ENCODE measurements at places on chromosomes 12 and 14.

DNA sequence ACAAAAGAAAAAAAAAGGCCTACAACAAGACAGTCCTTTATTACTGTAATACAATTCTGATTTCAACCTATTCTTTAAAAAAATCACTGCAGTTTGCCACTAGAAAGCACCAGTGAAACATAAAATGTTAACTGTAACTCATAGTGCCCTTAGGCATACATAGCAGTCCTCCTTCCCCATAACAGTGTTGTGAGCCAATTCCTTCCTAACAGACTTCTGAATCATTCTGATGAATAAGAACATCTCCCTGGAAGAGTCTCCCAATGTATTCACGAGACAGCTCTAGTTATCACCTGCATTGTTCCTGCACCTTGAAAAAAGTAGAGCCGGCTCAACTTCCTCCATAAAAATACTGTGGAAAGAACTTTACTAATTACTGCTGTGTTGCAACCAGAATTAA, 213.6 kb upstream of the FSCB start:
- DNase-seq = no peak

GRCh38 chr12:80419644-80420043, 24.4 kb upstream of the PTPRQ start:
- DNase-seq = no peak

- no peak for DNase-seq
Measured at GRCh38 chr12:91422127-91422526, 239.5 kb upstream of the DCN start.

GRCh38 chr12:26799741-26800140, 33.3 kb downstream of the ITPR2 start:
- DNase-seq = no peak

DNA sequence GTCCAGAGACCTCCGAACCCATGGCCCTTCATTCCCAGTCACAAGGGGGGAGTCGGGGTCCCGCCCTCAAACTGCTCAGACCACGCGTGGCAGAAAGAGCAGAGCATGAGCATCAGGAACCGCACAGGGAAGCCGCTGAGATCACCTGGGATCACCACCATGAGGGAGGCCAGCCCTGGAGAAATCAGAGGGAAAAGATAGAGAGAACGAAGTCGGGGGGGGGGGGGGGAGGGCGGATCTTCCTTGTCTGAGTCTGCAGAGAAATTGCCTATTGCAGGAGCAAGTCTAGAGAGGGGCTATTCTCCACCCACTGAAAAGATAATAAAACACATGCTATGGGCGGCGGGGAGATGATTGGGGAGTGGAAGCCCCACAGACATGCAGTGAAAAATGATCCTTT, 884 bp upstream of the TMEM132C start:
- DNase-seq = no peak

GRCh38 chr12:104374806-104375205, 71.3 kb downstream of the EID3 start:
- no peak for DNase-seq

DNA sequence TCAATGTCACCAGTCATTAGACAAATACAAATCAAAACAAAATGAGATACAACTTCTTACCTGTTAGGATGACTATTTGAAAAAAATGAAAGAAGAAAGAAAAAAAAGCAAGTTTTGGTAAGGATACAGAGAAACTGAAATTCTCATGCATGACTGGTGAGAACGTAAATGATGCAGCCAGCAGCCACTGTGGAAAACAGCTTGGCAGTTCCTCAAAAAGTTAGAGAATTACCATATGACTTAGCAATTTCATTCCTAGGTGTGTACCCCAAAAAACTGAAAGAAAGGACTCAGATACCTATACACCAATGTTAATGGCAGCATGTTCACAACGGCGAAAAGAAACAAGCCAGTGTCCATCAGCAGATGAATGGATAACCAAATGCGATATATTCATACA, 26.6 kb downstream of the NINJ2 start:
- DNase-seq = no peak

DNA sequence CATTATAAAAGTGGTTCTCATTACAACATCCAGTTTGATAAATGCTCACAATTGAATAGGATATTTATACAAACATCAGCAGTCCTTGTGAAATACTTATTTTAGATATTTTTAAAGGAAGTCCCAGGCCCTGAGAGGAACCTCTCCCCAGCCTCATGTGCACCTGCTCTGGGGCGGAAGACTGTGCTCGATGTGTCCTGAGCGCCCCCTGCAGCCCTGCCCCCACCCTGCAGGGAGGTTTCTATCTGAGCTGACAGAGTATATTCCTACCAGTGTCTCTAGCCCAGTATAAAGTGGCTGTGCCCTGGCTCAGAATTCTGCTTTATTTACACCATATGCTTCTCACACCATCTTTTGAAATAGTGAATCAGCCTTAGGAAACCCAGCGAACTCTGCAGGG, 1349.1 kb downstream of the TMEM121 start:
- no peak for DNase-seq

DNA sequence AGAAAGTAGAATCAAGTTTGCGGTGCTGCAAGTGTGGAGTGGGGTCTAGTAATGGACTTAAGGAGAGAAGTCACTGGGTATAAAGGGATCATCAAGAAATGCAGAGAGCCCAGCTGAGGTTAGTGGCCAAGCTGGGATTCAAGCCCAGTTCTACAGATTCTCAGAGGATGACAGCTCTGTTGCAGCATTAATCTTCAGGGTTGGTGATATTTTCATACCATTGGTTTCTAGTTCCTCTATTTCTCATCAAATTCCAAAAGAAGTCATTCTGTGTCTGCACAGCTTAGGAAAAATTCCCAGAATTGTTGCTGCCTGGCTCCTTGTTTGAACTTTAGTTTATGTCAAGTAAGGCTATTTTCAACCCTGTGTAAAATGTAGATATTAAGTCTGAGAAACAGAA, 169.5 kb upstream of the NTF3 start:
- no peak for DNase-seq

- DNase-seq = no peak
Measured at GRCh38 chr14:32426586-32427388, 97.7 kb downstream of the AKAP6 start.

DNA sequence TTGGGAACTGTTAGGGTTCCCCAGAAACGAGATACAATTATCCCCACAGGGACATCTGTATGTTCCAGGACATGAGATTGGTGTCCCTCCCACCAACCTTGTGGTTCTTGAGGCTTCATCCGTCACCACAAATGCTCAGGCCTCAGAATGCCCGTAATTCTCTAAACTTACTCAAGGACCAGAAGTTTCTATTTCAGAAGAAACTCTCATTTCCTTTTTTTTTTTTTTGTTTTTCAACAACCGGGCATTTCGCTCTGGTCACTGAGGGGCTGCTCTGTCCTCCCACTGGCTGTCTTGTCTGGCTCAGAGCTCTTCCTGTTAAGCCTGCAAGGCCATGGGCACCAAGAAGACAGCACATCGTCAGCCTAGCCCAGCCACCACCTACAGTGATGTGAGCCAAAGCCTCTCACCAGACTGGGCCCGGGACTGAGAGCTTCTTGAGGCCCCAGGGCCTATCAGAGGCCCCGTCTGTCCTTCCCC, 36.2 kb downstream of the VDR start:
- DNase-seq = no peak

GRCh38 chr12:32702946-32703345, 23.8 kb downstream of the DNM1L start:
- no peak for DNase-seq

- DNase-seq = no peak
Measured at GRCh38 chr12:106953352-106954250, 2.1 kb upstream of the TMEM263 start.

GRCh38 chr12:5921966-5922899, 22.8 kb downstream of the ANO2 start:
- no peak for DNase-seq

GRCh38 chr12:131766382-131767107, 55.7 kb downstream of the SFSWAP start:
- DNase-seq = no peak

- DNase-seq = peak; percentile 59
Measured at GRCh38 chr14:96275177-96276112, 19.4 kb downstream of the BDKRB1 start.

DNA sequence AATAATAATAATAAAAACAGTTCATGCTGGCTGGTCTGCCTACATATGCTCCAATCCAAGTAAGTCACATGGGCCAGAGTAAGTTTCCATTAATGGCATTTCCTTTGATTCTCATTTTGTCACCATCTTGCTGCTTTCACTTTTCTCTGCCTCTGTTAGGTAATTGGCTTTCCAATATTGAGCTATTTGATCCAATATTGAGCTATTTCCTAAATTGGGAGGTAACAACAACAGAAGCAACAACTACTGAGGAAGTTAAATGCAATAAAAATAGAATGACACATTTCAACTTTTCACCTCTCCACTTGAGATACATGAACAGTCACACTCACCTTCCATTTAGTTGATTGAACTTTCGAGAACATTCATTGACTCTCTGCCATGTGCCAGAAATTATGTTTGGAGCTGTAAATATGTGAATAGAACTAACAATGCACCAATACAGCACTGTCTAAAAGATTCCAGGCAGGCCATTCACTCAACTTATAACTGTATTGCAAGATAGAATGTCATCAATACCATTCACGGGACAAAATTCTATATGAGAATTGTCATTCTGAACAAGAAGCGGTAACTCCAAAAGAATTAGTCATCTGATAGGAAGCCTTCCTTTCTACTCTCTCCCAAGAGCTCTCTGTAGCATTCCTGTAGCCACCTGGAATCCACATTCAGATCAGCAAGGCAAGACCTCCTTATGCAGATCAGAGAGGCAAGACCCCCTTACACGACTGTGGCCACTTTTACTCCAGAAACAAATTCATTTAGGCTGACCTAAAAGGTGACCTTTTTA, 136.4 kb downstream of the PHLDA1 start:
- DNase-seq = no peak

DNA sequence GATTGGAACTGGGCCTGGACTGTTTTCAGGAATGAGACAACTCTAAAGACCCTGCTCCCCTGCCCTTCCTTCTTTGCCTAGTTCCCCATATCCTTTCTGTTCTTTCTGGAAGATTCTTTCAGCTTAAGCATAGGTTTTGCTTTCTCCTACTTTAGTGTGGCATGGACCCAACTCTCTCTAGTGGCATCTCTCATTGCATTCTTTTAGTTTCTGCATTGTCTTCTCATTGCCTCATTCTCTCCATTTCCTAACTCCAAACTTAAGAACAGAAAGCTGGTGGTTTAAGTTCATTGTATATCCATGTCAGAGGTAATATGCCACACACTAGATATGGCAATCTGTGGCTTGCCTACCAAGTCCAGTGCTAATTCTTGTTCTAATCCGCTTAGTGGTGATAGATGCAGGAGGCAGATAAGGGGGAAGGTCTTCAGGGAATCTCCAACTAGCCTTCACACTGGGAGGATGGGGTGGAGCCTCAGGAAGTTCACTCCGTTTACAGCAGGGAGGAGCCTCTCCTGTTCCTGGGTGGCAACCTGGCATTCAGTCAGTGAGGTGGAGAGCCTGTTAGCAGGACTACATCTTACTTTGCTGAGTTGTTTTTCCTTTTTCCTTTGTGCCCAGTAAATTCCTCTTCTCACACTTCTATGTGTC, 165.1 kb upstream of the LMNTD1 start:
- DNase-seq = no peak

- DNase-seq = no peak
Measured at GRCh38 chr12:106757623-106758348, 16.7 kb upstream of the RIC8B start.

DNA sequence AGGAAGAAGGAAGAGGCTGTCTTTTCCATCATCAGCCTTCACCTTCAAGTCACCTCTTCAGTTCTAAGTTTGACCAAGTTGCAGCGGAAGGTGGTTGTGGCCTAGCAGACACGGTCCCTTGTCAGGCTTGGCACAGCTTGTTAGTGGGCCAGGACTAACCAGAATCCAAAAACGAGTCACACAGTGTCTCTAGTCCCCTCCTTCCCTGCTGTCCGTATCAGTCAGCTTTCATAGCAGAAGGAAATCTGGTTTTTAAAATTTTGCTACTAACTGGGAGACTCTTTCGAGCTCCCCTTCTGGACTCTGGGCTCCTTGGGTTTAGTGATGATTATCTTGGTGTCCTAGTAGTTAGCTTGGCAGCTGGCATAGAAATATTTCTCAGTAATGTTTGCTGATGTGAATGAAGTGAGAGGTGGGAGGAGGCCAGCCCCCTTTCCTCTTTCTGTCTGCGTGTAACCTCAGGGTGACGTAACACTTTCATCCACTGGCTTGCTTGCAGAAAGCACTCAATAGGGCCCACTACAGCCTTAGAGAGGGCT, 3.8 kb downstream of the ETV6 start:
- peak; percentile 14 for DNase-seq

- no peak for DNase-seq
Measured at GRCh38 chr12:44689587-44689986, 186.5 kb downstream of the NELL2 start.

DNA sequence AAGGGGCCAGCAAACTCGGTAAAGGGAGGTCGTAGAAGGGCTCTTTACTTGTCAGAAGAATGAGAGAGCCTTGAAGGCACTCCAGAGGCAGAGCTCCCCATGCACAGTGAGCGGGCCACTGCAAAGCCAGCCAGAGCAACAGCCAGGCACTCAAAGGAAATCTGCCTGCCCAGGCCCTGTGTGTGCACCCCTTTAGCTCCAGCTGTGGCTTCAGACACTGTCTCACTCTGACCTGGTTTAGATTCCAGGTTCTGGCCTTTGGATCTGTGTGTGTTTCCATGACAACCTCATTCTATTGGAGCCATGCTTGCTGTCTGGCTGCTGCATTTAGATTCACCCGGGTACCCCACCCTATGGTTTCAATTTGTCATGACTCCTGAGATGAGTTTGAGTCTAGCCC, 170.3 kb downstream of the CAPZA3 start:
- no peak for DNase-seq

DNA sequence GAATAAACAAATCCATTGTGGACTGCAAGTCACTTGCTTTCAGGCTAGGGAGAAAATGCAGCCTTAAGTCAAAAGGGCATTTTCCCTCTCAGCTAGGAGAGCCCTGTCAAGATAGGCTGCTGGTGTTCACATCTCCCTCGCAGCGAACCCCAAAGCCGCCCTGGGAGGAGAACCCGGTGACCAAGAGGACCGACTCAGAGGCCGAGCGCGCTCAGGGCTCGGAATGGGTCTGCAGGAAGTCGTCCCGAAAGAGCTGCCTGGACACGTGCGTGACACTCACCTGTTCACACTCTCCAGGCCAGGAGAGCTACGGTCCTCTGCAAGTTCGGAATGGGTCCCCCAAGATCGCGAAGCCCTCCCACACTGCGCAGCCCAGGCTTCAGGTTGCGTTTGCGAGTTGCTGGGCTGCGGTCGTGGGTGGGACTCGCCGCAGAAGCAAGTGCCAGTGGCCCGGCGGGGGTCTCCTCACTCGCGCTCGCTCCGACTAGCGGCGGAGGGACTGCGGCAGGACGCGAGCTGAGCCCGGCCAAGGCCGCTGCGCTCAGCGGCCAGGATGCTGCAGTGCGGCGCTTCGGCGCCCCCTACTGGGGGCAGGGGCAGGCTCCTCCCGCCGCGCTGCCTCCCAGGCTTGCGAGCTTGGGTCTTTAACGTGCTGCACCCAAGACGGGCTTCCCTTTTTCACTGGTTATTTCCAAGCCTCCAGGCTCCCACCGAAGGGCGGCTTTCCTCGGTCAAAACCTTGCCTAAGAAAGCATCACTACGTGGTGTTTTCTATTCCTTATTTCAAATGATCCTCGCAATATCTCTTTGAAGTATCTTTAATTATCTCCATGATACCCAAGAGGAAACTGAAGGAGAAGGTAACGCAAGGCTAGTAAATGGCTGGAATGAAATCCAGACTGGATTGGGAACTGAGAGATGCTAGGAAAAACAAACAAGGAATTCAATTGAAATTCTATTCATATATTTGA, at the start of gene RERG:
Gene RERG (minus strand): TSS at position 503 of the 971 bp plus-strand sequence. CDS start 3,928 bp downstream, outside the sequence.
- peak; percentile 70 for DNase-seq

- DNase-seq = no peak
Measured at GRCh38 chr14:71190770-71191374, 283.6 kb downstream of the PCNX1 start.

GRCh38 chr14:73295198-73295796, 58.0 kb downstream of the PAPLN start:
- DNase-seq = peak; percentile 27

GRCh38 chr14:77862154-77862786, 62.4 kb downstream of the ADCK1 start:
- DNase-seq = peak; percentile 61

Measured in CD4-positive, alpha-beta T cell treated with Interleukin-6 at 100 ng/mL for 8 hours (primary cell).